ENCODE measurements at places on chromosomes 5 and 9.

DNA sequence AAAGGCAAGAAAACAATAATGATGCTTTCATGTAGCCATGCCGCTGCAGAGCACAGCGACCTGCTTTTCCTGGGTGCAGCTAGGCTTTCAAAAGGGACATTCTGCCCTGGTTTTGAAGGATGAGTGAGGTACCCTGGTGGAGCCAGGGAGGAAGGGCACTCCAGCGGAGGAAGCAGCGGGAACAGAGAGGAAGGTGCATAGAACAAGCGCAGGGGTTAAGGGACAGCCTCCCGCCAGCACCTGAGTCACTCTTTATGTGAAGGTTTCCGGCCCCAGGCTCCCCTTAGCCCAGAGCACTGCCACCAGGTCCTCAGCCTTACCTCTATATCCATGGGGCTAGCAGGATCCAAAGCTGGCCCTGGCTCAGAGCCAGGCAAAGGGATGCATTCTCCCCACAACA, 221.1 kb downstream of the CDK5RAP2 start:
- no peak for DNase-seq

- DNase-seq = no peak
These were observed 1.2 kb downstream of the VCAN start for GRCh38 chr5:83472508-83473345.

DNA sequence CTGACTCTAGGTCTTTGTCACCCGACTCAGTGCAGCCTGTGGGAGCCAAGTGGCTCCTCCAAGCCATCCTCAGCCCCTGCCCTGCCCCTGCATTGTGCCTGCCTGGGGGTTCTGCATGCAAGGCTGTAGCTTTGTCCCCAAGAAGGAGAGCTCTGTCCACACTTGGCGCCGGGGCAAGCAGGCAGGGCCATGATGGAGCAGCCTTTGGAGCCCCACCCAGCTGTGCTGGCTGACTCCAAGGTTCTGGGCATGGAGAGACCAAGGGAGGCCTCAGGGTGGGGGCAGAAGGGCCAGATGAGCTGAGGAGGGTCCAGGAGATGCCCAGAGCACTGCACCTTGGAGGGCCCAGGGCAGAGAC, 226.2 kb downstream of the CACNA1B start:
- DNase-seq = no peak

- DNase-seq = no peak
These were observed 55.2 kb downstream of the IRX2 start for GRCh38 chr5:2696156-2696807.

DNA sequence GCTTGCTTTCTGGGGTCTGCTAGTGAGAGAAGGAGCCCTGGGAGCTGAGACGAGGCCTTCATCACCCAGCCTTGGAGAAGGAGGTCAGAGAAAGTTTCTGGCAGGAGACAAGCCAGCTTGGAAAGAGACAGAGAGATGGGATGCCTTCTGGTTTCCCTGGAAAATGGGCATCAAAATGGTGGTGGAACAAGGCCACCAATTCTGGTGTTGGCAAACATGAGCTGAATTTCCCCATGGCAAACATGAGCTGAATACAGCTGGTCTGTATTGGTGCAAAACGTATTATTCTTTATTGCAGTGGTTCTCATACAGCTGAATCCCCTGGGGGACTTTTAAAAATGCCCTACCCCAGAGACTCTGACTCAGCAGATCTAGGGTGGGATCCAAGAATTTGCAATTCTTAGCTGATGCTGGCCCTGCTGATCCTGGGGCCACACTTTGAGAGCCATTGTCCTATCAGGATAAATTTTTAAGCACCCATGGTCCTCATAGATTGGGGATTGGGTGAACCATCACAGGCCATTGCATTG, 39.1 kb upstream of the S1PR3 start:
- DNase-seq = no peak

DNA sequence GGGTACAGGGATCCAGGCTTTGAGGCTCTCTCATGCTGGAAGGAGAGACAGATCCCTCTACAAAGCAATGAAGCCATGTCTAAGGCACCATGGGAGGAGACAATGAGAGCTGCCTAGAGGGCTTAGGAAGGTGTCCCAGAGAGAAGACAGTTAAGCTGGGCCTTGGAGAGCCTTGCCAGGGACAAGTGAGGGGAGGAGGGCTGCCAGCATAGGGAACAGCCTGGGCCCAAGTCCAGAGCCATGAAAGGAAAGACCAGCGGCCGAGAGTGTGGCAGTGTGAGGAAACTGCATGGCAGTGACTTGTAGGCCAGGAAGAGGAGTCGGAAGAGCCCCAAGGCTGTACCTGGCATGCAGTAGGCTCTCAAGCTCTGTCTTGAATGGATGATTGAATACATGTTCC, 88.5 kb downstream of the PSD2 start:
- DNase-seq = no peak

- DNase-seq = no peak
These were observed 151.1 kb upstream of the ELL2 start for GRCh38 chr5:96112703-96113102.

DNA sequence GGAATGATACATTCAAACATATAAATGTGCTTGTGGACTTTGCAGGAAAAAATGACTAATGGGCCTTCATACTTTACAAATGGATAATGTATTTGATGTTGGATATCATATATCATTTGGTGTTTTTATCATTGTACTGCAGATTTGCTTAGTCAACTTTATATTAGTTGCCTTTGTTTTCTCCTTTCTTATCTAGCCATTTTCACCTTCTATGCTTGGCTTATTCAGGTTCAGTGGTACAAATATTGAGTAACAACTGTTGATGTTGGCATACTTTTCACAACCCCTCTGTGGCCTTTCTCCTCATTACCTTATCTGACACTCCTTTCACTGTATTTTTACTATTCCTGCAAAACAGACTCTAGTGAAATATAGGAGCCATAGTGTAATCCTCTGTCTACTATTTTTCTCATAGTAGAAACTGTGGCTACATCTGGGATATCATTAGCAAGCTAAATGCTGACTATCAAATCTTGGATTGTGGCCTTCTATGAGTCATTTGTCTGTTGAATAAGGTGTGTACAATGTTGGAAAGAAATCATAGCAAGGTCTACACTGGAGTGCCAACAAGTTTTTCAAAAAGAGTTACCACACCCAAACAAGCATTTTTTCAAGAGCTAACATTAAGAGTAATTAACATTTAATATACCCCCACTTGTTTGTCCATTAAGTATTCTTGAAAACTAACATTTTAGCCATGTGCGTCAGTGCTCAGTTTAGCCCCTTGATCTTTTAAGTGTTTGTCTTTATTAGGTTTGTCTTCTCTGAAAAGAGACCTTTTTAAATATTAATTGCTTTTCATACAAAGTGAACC, 330.1 kb downstream of the ADGRV1 start:
- no peak for DNase-seq

- DNase-seq = peak; percentile 61
These were observed 102.6 kb downstream of the PDZD2 start for GRCh38 chr5:31741496-31741895.

DNA sequence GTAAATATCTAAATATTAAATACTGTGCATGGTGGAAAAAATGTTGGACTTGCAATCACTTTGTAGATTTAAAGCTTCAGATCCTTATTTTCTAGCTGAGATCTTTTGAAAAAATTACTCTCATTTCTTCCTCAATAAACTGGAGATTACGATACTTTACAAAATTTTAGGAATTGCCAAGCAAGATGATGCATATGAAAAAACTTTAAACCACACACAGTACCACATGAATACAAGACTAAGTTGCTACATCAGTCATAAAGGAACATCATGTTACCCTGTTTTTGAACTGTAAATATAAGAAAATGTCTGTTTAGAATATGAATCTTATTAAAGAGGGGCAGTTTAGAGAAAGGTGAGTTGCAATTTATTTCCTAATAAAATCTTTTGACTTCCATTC, 703.6 kb upstream of the NUDT12 start:
- DNase-seq = no peak

DNA sequence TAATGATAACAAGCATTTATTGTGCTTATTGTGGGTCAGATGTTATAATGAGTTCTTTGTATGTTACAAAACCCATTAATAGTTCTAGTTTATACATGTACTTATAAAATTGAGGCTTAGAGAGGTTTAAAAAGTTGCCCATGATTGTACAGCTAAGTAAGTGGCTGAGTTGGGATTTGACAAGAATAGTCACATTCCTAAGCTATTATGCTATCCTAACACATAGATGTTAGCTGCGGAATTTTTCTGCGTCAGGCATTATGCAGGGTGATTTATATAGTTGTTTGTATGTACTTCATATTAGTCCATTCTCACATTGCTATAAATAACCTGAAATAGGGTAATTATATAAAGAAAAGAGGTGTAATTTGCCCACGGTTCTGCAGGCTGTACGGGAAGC, 12.5 kb downstream of the COMMD10 start:
- DNase-seq = no peak

- no peak for DNase-seq
These were observed 6.1 kb upstream of the TUSC1 start for GRCh38 chr9:25684321-25684720.

DNA sequence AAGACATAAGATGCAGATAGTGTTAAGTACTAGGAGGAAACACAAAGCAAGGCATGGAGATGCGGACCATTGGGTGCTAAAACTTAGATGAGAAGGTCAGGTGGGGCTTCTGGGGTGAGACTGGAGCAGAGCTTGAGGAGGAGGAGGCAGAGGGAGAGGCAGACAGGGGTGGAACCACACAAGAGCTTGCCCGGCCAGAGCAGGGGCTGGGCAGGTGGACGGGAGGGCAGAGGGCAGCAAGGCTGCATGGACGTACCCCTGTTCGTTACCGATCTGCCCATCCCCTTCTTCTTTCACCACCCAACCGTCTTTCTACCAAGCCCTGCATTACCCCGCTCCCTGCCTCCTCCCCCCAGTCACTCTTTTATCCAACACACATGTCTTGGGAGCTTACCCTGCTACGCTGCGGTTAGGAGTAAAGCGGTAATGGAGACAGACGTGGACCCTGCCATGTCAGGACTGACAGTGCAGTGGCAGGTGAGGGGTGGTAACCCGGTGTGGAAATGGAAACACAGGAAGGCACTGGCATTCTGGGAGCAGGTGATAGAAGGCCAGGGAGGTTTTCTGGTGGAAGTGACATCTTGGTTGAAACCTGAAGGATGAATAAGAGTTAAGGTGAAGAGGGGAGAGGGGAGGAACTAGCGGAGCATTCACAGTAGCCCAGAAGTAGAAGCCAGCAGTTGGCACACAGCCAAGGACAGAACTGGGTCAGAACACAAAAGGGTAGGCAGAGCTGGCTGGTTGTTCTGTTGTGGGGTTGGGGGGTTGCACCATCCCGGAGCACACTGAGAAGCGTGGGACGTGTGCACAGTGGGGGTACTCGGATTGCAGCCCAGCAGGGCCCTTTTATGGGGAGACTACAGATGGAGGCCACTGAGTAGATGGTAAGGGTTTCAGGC, 167.2 kb downstream of the CACNA1B start:
- DNase-seq = peak; percentile 76

- DNase-seq = no peak
These were observed 73.9 kb upstream of the PCSK1 start for GRCh38 chr5:96506866-96507527.

GRCh38 chr5:164748861-164749260, 1243.4 kb downstream of the MAT2B start:
- no peak for DNase-seq

GRCh38 chr9:135885100-135885853, 22.1 kb downstream of the CAMSAP1 start:
- DNase-seq = no peak

- DNase-seq = no peak
These were observed 152.5 kb upstream of the CLINT1 start for GRCh38 chr5:158011422-158011821.

GRCh38 chr5:117454716-117455212, 880.1 kb upstream of the SEMA6A start:
- DNase-seq = no peak

GRCh38 chr5:128766406-128766805, 198.9 kb upstream of the SLC27A6 start:
- no peak for DNase-seq

DNA sequence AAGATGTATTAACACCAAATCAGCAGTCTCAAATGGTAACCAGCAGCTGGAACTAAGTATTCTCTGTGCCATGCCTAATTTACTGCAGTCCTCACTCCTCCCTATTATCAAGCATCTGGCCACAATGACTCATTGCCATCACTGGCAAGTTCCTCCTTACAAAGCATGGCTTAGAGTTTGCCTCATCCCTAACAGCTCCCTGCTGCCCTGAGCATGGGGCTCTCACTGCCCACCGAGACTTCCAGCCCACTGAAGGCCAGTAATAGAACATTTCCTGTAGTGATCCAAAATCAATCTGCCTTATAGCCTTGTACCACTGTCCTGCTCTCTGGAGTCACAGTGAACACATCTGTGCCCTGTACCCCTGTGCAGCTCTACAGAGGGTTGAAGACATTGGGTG, 211.9 kb upstream of the TRIM32 start:
- DNase-seq = no peak

- DNase-seq = no peak
These were observed 116.0 kb downstream of the VAV2 start for GRCh38 chr9:133876144-133876543.

- DNase-seq = no peak
These were observed 162.9 kb upstream of the WWC1 start for GRCh38 chr5:168128557-168128956.

GRCh38 chr5:80796846-80797245, 142.1 kb upstream of the DHFR start:
- DNase-seq = no peak

- DNase-seq = no peak
These were observed 306.6 kb downstream of the ADGRV1 start for GRCh38 chr5:90865180-90865579.

- no peak for DNase-seq
These were observed 17.2 kb downstream of the ENHO start for GRCh38 chr9:34505370-34506120.

DNA sequence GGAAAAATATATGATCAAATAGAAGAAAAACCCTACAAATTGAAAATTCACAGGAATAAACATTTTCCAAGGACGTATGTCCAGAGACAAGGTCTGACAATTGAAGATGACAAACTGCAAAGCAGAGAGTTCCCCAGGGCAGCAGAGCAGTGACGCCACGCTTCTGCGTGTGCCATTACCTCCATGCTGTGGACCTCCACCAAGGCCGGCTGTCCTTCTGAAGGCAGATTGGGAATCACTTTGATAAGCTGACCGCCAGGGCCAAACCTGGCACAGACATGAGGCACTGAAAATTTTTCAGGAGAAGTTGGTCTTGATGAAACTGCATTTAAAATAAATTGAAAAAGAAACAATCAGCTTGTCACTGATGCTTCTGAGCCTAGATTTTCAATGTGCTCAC, 18.6 kb downstream of the SEC16A start:
- DNase-seq = no peak

DNA sequence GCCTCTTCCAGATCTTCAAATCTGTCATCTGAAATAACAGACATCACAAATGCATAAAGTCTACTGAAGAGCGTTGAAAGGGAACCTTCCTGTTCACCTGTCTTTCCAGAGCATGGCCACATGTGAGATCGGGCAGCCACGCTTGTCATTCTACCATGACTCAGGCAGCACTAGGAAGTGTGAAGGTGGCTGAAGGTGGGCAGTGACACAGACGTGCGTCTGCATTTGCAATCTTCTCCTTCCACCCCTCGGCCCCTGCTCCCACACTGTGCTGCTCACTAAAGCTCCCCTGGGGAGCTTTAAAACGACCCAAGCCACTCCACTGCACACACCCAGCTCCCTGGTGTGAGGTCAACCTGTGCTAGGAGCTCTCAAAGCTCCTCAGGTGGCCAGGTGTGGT, 2.5 kb downstream of the ENTR1 start:
- DNase-seq = no peak

- DNase-seq = no peak
These were observed 20.8 kb downstream of the DCANP1 start for GRCh38 chr5:135426102-135427082.
